Prostate gland (tissue), 2 donors: ENCODE measurements at places on chromosomes 6 and 20. TPM values are rescaled to one million over a fixed set of nuclear protein-coding genes. Genes with fewer than 3 reads are reported as not detected.

Gene RAB44
- 0.14 TPM for total RNA-seq

DNA sequence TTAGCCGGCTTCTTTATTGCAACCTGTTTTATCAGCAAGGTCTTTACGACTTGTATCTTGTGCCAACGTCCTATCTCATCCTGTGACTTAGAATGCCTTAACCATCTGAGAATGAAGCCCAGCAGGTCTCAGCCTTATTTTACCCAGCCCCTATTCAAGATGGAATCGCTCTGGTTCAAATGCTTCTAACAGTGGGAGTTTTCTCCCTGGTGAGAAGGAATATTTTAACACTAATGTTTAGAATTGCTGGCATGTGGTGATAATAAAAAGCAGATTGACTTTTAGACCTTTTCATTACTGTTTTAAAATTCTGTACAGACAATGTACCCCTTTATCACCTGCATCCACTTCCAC, 9.9 kb upstream of the KCNK15 start:
- no peak overlapping the region for H3K27ac ChIP-seq
- no peak for DNase-seq
- no peaks in the 10 kb centered on the region for H3K36me3 ChIP-seq
- no peak overlapping the region for H3K4me3 ChIP-seq
- H3K4me1 ChIP-seq, result no peaks in the 10 kb centered on the region

DNA sequence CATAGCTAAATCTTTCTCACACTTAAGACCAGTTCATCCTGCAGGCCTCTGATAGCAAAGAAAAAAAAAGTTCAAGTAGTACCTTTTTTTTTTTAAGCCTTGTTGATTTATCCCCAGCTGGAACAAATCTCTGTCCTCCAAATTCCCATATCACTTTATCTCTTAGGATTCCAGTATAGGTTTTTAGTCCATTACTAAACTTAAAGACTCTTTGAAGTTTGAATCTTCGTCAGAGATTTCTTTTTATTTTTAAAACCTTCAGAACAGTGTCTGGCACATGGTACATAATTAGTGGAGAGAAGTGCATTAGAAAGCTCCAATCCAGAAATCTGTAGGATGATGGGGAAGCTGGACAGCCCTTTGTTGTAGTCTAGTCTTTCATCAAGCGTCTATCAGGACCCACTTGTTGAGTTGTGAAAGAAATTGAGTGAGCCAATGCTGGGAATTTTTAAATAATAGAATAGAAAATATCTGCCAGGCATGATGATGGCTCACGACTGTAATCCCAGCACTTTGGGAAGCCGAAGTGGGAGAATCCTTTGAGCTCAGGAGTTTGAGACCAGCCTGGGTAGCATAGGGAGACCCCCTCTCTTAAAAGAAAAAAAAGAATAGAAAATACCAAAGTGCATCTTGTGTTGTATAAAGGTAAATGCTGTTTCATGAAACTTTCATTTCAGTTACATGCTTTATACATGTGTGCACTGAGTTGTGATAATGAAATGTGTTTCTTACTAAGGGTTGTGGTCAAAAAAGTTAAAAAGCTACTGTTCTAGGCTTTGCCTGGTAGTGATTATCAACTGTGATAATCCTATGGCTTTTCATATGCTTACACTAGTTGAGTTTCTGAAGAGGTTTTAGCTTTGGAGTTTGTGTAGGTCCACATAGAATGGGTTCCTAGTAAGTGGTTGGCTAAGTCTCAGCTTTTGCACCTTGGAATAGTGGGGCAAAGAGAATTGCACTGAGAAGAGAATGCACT, 3.2 kb downstream of the NFYA start:
- no peak overlapping the region for H3K4me3 ChIP-seq
- no peak for DNase-seq

DNA sequence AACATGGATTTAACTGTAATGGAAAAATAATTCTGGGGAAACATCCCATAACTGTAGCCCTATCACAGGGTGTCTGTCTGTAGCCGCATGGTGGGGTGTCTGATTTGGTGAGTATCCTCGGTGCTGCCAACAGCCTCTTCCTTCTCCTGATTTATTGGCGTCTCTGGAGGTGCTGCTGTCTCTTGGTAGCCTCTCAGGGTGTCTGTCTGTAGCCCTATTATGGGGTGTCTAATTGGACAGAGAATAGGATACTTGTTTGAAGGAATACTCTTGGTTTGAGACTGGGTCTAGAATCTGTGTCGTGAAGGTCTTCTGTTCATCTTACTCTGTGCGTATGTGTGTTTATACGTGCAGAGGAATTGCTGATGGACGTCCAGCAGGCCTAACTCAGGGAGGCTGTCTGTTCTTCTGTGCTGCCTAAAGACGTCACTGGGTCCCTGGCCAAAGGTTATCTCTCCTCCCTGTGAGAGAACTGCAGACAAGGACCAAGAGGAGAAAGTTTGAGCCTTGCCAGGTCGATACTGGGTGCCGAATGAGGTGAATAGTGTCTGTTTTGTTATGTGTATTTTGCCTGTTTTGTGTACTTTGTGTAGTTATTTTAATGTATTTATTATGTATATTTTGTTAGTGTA, 18.9 kb upstream of the AGPAT4 start:
- no peaks in the 10 kb centered on the region for H3K27me3 ChIP-seq
- H3K4me1 ChIP-seq, result no peaks in the 10 kb centered on the region

GRCh38 chr6:94645191-94645590, 932.1 kb upstream of the MANEA start:
- no peak overlapping the region for H3K4me3 ChIP-seq
- no peaks in the 10 kb centered on the region for H3K4me1 ChIP-seq
- no peaks in the 10 kb centered on the region for H3K27me3 ChIP-seq
- DNase-seq, result no peak
- H3K27ac ChIP-seq, result no peak overlapping the region

Gene MTO1
- total RNA-seq, result 19.6 TPM

Gene UCKL1
- 66.2 TPM for total RNA-seq

Gene NRN1
- 1.1 TPM for total RNA-seq
